Uterus (tissue), 4 donors: ENCODE measurements at places on chromosomes 13 and 19.

DNA sequence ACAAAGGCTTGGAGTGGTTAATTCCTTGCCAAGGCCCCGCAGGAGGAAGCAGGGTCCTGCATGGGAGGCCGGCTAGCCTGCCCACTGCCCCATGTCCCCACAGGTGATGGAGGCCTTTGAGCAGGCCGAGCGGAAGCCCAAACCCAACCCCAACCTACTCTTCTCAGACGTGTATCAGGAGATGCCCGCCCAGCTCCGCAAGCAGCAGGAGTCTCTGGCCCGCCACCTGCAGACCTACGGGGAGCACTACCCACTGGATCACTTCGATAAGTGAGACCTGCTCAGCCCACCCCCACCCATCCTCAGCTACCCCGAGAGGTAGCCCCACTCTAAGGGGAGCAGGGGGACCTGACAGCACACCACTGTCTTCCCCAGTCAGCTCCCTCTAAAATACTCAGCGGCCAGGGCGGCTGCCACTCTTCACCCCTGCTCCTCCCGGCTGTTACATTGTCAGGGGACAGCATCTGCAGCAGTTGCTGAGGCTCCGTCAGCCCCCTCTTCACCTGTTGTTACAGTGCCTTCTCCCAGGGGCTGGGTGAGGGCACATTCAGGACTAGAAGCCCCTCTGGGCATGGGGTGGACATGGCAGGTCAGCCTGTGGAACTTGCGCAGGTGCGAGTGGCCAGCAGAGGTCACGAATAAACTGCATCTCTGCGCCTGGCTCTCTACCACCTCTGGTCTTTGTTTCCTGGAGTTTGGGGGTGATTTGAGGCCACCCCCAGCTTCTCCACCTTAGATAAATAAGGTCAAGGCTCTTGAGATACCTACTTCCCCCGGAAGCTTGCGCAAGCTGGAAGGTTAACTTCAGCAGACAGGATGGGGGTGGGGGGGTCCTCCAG lies 2.6 kb downstream of the B3GNT8 start:
- DNase-seq = no peak

DNA sequence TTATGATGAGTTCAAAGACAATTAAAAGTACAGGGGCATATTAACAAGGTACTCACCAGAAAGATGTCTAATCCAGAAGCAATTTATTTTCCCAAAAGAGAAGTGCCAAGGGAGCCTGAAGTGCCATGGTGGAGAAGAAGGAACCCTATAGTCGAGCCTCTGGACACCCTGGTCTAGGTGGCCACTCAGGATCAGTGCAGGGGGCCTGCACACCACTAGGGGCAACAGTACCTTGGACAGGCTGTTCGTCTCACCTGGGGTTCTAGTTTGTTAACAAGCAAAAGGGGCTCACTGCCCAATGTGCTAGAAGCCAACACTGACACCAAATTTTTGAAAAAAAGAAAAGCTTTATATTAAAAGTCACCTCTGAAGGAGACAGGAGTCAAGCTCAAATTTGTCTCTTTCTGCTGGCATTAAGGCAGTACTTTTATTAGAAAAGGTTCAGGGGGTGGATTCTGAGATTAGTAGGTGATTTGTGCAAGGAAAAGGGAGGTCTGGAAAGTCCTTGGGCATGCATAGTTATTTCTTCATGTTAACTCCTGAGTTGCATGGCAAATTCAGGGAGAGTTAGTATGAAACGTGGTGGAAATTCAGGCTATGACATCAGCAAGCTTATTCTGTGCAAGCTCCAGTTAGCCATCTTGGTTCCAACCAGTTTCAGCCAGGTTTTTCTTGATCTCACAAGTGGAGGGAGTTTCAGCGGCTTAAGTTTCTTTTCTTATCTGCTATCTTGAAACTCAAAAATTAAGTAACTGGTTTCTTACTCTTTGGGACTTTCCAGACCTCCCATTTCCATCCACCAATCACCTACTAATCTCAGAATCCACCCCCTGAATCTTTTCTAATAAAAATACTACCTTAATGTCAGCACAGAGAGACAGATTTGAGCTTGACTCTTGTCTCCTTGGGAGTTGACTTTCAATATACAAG lies 884 bp upstream of the CBY2 start:
- DNase-seq = no peak

GRCh38 chr13:31328549-31329235 lies 128.9 kb downstream of the B3GLCT start:
- DNase-seq = no peak

GRCh38 chr13:44718467-44718866 lies 142.3 kb upstream of the TSC22D1 start:
- DNase-seq = no peak

GRCh38 chr19:37933937-37934358 lies 26.9 kb downstream of the SIPA1L3 start:
- no peak for DNase-seq
